Ovary (tissue), 10 donors: ENCODE measurements at places on chromosomes 3 and 15. TPM values are rescaled to one million over a fixed set of nuclear protein-coding genes. Genes with fewer than 3 reads are reported as not detected.
A peak's percentile ranks its signal among the peaks of the same experiment; 100 is the strongest.

- DNase-seq: peak; percentile 64
These were observed 1.9 kb downstream of the NEIL1 start for GRCh38 chr15:75348562-75349350.

DNA sequence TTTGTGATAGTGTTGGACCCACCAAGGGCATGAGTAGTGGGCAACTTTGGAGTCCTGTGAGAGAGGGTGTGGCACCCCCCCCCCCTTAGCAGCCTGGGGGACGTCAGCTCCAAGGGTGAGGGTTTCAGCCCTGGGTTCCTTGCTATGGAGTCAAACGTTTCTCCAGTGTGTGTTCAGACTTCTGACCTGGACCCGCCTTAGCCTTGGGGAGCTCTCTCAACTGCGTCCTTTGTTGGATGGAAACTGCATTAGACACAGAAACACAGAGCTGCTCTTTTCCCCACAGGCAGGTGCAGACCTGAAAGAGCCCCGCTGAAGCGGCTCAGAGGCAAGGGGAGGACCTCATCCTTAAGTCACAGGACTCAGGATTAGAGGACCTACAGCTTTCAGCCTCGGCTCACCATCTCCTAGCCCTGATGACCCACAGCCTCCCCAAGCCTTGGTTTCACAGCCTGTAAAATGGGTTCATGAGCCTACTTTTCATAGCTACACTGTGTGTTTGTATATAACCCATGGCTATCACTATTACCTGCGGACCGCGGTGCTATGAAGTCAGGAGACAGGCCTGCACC is 19.9 kb downstream of the ZNF710 start:
- DNase-seq: no peak

DNA sequence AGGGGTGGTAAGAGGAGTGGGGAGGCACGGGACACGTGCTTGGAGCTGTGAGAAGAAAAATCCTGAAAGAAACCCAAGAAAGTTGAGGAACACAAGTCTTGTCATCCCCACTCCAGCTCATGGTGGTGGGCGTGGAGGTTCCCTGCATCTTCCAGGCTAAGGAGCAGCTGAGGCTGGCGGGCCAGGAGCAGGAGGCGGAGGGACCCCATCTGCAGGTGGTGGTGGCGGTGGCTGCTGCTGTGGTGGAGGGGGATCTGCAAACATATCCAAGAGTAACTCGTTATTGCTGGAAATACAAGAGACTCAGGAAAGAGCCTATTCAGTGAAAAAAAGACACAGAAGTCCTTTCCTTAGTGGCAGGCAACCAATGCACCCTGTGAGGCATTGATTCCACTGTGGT is 9.4 kb upstream of the CSPG5 start:
- DNase-seq: no peak

- no peak for DNase-seq
These were observed 299 bp downstream of the PAQR9 start for GRCh38 chr3:142963234-142963515.

- DNase-seq: no peak
These were observed 58.1 kb upstream of the AGBL1 start for GRCh38 chr15:86021281-86022264.

GRCh38 chr3:158590223-158590622 is 19.2 kb downstream of the MLF1 start:
- no peak for DNase-seq

GRCh38 chr3:165256554-165257065 is 60.4 kb upstream of the SLITRK3 start:
- no peak for DNase-seq

GRCh38 chr3:112605285-112605684 is 35.7 kb downstream of the CCDC80 start:
- no peak for DNase-seq

DNA sequence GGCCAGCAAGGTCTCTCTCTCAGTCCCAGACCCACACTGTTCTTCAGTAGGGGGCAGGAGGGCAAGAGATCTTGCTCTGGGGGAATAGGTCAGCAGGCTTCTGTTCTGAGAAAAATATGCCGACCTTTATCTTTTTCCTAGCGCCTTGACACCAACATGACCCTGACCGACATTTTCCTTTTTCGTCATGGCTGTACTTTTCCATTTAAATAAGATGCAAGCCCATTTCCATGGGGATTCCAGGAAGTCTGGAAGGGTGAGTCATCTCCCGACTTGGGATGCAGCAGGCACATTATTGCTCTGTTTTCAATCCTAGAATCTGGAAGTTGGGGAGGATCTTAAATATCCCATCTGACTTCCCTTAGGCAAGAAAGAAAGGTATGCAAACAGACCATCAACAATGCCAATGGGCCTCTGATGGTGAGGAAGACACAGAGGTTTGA is 261.5 kb upstream of the LRTM1 start:
- no peak for DNase-seq

GRCh38 chr3:18044971-18045880 is 302.8 kb upstream of the TBC1D5 start:
- DNase-seq: no peak

DNA sequence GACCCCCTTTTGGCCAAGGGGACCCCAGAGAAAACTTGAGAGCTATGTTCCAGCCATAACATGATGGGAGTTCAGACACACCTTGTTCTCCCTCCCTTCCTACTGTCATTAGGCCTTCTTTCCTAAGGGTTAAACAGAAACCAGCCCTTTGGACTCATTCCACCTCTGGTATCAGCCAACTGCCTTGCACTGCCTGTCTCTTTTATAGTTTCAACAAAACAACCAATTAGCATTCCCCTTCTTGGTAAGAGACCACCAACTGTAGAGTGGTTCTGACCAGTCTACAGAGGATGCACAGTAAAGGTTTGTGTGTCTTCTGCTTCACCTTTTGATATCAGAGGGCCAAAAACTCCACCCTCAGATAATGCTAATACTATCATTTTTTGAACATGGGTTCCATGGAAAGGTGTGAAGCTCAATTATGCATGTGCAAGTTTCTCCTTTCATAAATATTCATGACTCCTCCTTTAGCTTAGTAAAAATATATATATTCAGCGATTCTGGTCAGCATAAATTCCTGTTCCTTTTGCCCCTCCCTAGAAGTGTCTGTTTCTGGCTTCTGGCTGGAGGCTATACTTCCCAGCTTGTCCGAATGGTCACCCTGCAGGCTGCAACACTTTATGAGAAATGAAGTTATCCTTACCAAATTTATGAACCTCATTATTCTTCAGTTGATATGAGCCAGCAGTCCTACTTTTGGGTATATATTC is 55.9 kb downstream of the SERP1 start:
- DNase-seq: no peak

DNA sequence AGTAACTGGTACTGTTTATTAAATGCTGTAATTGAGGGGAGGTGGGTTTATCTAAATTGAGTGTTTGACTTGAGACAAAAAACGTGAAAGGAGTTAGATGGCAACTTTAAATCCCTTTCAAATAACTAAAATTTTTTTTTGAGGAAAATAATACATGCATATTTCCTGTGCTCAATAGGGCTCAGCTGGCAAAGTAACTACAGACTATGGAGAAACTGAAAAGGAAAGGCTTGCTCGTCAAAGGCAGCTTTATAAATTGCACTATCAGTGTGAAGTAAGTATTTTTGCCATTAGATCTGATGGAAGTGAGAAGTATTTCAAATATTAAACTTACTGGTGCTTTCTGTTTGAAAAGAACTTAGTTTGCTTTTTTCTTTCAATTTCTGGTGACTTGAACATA is 72.2 kb downstream of the DZIP3 start:
- no peak for DNase-seq

DNA sequence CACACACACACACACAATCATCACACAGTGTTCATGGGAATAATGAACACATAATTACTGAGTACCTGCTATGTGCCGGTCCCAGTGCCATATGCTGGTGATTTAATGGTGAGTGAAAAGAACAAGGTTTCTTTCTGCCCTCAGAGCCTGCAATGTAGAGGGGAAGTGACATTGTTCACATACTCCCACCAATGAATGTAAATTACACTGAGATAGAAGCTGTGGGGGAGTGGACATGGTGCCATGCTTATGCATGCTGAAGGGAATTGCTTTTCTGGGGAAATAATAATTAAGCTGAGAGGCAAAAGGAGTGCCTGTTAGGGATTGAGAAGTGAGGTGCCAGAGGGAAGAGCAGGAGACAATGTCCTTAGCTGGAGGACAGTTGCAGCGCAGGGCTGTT is 175.1 kb downstream of the MFSD1 start:
- DNase-seq: no peak

DNA sequence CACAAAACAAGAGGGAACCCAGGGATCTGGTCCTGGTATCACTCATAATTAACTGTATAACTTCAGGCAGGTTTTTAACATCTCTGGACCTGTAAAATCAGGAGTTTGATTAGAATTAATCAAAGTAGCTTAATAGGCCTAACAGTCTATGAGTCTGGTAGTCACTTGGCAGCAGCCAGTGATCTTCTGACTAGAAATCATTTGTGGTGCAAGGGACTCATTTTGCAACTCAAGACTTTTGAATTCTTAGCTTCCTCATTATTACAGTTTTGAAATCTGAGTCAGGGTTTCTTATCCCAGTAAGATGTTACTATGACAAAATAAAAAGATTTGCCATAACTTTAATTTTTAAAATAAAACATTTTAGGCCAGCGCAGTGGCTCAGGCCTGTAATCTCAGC is 70.8 kb downstream of the TMCC1 start:
- DNase-seq: no peak

Gene STAB1
- 21.4 TPM for polyA plus RNA-seq

Gene CMSS1
- 24.9 TPM for polyA plus RNA-seq

Gene KLHL40
- polyA plus RNA-seq: not detected

Gene ALG1L2
- polyA plus RNA-seq: not detected

Gene APOD
- polyA plus RNA-seq: 161 TPM

Gene CLDN11
- 254 TPM for polyA plus RNA-seq

Gene TP63
- 0.15 TPM for polyA plus RNA-seq
